ENCODE measurements at places on chromosomes 7 and 10.

DNA sequence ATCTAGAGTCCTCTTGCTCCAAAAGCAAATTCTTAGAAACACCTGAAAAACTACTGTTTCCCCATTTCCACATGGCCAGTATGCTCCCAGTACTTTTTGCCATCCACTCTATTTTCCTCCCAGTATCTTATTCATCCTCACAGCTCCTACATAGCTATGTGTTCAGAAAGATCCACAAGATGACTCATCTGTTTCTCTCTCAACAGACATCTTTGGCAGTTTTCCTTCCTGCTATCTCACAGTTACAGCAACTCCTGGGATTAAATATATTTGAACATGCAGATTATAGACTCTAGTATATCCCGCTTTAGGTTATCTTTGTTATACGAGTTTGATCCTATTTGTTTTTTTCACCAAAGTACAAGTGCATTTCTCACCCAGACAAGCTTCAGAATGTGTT is 675.6 kb upstream of the POT1 start:
- no peak for DNase-seq

GRCh38 chr7:49513911-49514310 is 259.5 kb upstream of the VWC2 start:
- no peak for DNase-seq

- no peak for DNase-seq
These were observed 97.8 kb downstream of the AUTS2 start for GRCh38 chr7:69696054-69696591.

DNA sequence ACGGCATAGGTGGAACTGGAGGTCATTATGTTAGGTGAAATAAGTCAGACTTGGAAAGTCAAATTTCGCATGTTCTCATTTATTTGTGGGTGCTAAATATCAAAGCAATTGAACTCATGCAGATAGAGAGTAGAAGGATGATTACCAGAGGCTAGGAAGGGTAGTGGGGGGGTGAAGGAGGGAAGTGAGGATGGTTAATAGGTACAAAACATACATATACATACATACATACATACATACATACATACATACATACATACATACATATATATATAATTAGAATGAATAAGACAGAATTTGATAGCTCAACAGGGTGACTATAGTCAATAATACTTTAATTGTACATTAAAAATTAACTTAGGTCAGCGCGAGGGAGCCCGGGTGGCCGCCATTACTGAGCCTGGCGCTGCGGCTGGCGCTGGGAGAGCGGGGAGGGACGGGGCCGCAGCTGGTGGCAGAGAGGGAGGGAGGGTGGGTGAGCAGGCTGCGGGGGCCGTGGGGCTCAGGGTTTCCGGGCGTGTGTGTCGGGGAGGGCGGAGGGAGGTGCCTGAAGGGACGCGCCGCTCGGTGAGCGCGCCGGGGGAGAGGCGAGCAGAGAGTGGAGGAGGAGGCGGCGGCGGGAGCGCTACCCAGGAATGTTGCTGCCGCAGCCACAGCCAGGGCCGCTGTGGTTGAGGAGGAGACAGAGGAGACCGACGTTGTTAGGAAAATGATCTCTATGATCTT is 85.8 kb upstream of the EGFR start:
- peak; percentile 63 for DNase-seq

- no peak for DNase-seq
These were observed 86.5 kb downstream of the HERC4 start for GRCh38 chr10:67988606-67989005.

DNA sequence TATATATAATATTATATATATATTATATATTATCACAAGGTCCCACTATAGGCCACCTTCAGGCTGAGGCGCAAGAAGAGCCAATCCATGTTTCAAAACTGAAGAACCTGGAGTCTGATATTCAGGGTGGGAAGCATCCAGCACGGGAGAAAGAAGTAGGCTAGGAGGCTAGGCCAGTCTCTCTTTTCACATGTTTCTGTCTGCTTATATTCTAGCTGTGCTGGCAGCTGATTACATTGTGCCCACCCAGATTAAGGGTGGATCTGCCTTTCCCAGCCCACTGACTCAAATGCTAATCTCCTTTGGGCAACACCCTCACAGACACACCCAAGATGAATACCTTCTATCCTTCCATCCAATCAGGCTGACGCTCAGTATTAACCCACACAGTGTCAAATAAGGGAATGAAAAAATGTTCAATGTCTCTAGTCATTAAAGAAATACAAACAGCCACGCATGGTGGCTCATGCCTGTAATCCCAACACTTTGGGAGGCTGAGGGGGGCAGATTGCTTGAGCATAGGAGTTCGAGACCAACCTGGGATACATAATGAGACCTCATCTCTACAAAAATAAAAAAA is 135.4 kb upstream of the PCBD1 start:
- no peak for DNase-seq

- no peak for DNase-seq
These were observed 78.0 kb downstream of the ARL5B start for GRCh38 chr10:18737236-18737635.

- DNase-seq: no peak
These were observed 354.6 kb downstream of the PHF14 start for GRCh38 chr7:11328309-11328708.

DNA sequence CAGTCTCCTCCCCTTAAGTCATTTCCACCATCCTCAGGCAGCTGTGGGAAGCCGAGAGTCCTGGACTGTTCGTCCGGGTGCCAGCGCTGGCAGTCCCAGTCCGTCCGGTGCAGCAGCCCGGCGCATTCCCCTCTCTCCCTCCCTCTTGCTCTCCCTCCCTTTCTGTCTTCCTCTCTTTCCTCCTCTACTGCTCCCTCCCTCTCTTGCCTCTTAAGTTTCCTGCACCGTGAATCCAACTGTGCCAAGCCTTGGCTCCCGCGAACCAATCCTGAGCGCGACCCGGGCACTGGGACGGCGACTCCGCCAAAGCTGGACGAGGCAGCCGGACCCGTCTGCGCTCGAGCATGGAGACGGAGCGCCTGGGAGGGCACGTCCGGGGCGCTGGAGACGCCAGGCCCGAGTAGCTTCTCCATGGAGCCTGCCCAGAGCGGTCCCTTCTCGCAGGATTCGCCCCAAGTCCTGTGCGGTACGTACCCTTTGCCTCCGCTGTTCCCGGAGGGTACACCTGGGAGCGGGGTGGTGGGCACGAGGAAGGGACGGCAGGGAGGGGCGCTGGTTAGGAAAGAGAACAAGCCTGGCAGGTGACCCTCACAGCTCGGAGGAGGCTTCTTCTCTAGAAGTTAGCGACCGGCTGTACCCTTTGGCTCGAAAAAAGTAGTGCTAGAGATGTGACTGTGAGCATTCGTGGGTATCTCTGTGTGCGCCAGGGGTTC is 1.0 kb downstream of the NXPH1 start:
- peak; percentile 23 for DNase-seq

GRCh38 chr10:74081192-74081803 is 69.3 kb downstream of the AP3M1 start:
- peak; percentile 50 for DNase-seq

DNA sequence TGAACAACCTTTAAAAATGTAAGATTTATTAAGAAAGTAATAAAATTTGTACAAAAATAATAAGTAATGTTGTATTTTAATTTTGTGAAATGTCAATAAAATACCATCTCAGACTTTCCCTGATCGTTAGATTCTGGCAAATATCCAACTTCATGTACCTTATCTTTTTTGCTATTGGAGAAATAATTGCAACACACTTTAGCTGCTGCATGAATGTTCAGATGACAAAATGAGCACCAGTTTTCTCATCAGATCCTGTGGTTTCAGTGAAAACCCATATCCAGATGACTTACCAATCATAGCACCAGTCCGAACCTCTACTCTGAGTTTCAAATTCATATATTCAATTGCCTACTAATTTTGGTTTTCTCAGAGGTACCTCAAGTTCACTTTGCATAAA is 69.9 kb downstream of the CASD1 start:
- no peak for DNase-seq

GRCh38 chr10:5897504-5897903 is 7.5 kb downstream of the FBH1 start:
- DNase-seq: no peak

- no peak for DNase-seq
These were observed 243.6 kb downstream of the PRPF18 start for GRCh38 chr10:13830385-13830784.

- no peak for DNase-seq
These were observed 64.1 kb downstream of the CAV1 start for GRCh38 chr7:116588641-116589594.

DNA sequence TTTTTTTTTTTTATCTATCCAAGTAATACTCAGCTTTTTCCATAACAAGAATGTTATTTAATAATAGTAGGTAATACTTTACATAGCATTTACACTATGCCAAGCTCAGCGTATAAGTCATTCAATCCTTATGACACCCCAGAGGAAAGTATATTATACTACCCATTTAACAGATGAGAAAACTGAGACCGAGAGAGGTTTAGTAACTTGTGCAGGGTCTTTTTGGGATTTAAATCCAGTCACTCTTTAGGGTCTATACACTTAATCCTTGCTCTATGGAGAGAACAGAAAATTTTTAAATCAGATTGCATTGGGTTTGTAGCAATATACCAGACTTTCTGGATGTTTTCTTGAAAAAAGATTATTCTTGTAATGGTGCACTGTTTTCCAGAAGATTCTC is 192.2 kb downstream of the ARHGAP21 start:
- DNase-seq: no peak

DNA sequence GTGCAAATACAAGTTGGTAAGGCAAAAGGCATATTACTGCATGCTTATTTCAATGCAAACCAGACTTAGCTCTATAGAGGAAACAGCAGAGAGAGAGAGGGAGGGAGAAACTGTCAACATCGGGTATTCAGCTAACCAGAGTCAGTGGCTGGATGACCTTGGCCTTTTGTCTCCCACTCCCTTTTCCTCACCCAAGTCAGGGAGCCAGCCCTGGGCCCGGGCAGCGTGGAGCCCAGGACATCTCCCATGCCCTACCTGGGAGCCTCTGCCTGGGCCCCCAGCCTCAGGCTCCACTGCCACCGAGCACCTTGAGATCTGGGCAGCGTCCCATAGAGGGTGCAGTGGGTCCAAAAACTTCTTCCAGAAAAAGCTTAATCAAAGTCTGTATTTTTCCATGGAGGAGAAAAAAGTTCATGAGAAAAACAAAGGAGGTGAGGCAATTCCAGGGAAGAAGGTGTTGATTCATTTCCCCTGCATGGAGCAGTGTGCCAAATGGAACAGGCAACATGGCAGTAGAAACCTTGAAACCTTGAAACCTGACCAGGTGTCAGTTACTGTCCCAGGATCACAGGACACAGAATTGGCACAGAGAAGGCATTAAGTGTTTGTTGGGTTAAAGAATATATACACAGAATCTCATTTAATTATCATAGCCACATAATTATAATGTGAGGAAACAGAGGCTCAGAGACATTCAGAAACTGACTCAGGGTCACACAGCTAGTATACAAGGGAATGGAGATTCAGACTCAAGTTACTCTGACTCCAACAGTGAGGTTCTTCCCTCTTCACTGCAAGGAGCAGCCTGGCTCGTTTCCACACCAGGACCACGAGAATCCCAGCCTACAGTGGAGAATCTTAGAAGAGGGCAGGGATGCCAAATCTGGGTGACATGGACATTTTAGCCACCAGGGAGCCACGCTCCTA is 5.8 kb upstream of the NCOA4 start:
- no peak for DNase-seq

DNA sequence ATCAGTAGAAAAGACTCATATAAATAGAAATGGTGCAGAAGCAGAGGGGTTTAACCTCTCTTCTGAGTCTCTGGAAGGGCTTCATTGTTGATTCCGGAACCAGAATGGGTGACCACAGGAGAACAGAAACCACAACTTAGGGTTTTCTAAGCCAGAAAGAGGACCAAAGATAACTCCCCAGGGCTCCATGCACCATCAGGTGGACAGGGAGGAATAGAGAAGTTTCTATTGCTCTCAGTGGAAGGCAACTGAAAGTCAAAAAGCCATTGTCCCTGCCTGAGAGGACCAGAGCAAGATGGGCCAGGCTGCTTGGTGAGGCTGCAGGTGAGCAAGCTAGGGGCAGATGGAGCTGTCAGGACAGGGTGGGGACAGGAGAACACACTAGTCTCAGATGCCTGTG is 14.6 kb upstream of the NPS start:
- no peak for DNase-seq

GRCh38 chr10:34024282-34024681 is 689.8 kb upstream of the NRP1 start:
- no peak for DNase-seq

GRCh38 chr7:137798073-137798763 is 48.6 kb downstream of the DGKI start:
- DNase-seq: no peak

DNA sequence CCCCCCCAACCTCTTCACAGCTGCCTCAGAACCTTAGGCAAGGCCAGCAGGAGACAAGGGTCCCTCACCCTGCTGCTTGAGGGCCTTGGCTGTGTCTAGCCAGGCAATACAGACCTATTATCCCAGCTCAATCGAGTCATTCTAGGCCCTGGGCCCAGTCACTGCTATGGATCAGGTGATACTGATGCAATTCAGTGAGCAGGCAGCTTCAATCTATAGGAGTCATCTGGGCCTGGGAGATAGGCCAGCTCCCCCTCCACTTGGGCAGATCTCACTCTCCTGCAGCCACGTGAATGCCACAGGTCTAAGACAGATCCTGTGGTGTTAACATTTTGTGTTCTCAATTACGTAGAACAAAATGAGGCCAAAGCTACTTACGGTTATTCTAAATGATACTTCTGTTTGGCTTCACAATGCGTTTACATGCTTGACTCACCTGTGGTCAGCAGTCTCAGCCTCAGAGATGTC is 68.0 kb upstream of the LRRC4 start:
- no peak for DNase-seq

- peak; percentile 92 for DNase-seq
These were observed 3.4 kb downstream of the IGFBP3 start for GRCh38 chr7:45917658-45918057.

DNA sequence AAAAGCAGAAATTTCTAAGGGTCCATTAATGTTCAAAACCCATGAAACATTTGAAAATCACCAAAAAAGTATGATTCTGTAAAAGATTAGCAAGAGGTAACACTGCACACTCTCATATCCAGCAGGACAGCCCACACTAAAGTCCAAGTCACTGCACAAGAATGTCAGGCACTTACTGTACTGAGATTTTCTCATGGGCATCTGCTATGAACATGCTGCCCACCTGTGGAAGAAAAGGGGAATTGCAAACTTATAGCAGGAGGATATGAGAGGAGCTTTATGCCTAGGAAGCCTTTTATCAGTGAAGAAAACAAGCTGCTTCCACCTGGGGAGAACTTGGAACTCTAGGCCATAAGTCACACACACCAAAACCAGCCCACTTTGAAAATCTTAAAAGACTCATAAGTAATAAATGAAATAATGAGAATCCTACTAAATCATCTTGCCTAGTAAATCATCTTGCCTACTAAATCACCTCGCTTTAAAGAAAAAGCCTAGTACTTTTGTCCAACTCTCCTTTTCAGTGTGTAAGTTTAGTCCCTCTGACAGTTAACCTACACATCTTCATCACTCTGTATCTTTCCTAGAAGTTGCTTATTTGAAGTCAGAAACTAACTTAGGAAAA is 46.1 kb downstream of the ARMH3 start:
- peak; percentile 36 for DNase-seq

- DNase-seq: no peak
These were observed 253.6 kb downstream of the STK31 start for GRCh38 chr7:23963461-23964165.
